Caudate nucleus (tissue), 63 donors: ENCODE measurements at places on chromosomes 11 and 22.

DNA sequence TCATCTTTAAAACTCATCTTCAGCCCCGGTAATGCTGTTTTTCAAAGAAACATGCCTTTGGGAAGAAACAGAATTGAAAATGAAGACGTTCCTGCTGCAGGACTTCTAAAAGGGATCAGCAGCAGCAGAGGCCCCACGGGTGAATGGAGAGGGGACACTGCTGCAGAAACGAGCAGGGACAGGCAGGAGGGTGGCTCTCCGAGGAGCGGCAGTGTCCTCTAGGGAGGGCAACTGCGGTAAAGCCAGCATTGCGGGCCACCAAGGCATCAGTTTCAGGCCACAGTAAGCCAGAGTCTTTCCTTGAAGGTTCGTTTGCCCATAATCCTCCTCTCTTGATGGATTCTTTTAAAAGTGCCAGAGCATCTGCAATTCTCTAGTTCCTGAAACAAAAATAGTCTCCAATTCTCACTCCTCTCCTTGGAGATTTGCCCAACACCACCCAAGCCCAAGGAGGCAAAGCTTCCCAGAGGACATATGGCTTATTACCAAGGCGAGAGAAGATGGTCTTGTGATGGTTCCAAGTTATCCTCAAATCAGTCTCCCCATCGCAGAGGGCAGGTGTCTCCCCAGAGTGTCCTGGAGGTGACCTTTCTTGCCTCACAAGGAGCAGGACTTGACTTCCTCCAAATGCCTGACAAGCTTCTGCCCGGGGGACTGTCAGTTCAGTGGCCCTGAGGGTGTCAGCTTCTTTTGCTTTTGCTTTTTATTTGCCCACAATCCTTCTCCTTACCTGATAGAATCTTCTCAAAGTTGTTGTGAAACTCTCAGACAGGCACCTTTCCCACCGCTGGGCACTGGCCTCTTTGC is 341.1 kb upstream of the B3GAT1 start:
- no peak for DNase-seq

DNA sequence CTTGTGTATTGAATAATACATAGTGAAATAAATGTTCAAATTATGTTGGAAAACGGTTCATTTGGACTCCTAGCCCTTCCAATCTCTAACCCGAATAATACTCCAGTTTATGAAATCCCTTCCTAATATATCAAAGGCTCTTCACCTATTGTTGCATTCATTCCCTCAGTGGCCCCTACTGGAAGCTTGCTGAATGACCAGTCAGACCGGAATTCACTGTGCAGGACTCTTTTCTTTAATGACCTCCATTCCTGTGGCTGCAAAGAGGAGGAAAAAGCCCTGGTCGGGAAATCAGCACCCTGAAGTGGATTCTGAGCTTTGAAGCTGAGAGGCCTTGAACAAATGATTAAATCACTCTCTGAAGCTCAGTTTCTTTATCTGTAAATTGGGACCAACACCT is 19.1 kb upstream of the RCN1 start:
- no peak for DNase-seq

GRCh38 chr11:131354251-131354701 is 16.1 kb upstream of the NTM start:
- no peak for DNase-seq

- DNase-seq = no peak
Measured at GRCh38 chr22:39383841-39384625, 15.5 kb upstream of the TAB1 start.

- DNase-seq = no peak
Measured at GRCh38 chr11:34052608-34053160, 1.2 kb downstream of the CAPRIN1 start.

DNA sequence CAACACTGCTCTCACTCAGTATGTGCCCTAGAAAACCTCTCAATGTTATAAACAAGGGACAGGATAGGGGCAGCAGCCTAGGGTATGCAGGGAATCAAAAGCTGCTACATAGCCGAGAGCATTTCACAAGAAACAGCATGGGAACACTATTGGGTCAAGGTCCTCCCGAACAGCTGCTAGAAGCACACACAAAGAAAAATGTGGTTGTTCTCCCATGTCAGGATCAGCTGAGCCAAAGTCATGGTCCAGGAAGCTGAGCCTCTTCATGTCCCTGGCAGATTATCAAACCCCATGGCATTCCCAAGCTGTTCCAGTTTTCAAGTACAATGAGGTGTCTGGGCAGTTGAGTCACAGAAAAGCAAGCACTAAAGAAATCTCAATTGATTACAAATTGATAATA is 21.0 kb upstream of the GDPD4 start:
- DNase-seq = no peak
